AG10803 (cell line): ENCODE measurements at places on chromosomes 12 and 14.
A peak's percentile ranks its signal among the peaks of the same experiment; 100 is the strongest.

- peak; percentile 49 for DNase-seq
Observed at GRCh38 chr12:48000878-48001504, 3.3 kb downstream of the COL2A1 start.

DNA sequence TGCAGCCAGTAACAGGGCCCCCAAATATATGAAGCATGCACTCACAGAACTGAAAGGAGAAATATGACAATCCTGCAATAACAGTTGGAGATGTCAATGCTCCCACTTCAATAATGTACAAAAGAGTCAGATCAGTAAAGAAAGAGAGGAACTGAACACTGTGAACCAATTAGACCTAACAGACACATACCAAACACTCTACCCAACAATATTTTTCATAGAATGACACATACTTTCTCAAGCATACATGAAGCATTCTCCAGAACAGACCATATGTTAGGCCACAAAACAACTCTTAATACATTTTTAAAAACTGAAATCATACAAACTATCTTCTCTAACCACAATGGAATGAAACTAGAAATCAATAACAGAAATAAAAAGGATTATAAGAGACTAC lies 80.2 kb downstream of the ELK3 start:
- DNase-seq, result peak; percentile 90

- DNase-seq, result no peak
Observed at GRCh38 chr12:73159954-73160353, 887.8 kb downstream of the TRHDE start.

GRCh38 chr14:31057035-31057434 lies 30.9 kb upstream of the STRN3 start:
- no peak for DNase-seq

GRCh38 chr14:55127460-55127951 lies 1.5 kb upstream of the LGALS3 start:
- DNase-seq, result no peak

GRCh38 chr12:24719293-24719721 lies 229.6 kb downstream of the BCAT1 start:
- DNase-seq, result peak; percentile 27

DNA sequence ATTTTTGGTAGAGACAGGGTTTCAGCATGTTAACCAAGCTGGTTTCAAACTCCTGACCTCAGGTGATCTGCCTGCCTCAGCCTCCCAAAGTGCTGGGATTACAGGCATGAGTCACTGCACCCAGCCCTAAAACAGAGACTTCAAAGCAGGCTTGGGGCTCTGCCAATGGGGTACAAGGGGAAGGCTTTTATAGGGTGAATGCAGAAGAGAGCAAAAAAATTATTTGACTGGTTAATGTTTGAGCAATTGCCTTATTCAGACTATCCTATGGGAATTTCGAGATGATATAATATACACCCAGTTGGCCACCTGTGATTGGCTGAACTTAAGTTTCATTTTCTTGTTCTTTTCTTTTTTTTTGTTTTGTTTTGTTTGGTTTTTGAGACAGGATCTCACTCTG lies 31.5 kb upstream of the ACTN1 start:
- no peak for DNase-seq
